ENCODE measurements at places on chromosomes 1 and 21.

GRCh38 chr21:39802217-39802616 lies 57.2 kb downstream of the IGSF5 start:
- DNase-seq: no peak

DNA sequence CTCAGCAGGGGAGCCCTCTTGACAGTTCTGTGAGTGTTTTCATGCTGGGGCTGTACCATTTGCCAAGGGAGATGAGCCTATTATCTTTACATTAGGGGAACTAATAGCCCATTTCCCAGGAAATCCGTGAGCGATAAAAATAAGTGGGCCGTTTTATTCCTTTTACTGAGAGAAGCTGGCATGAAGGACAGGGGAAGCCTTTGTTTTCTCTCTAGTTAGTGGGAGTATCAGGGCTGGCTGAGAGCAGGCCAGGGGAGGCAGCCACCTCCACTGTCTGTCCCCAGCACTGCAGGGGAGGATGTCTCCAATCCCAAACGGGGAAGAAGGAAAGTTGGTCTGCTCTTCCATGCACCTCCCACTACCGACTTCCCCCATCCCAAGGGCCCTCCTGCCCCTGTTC lies 2.5 kb downstream of the UBL4B start:
- no peak for DNase-seq

GRCh38 chr1:113780374-113781146 lies 21.3 kb upstream of the PHTF1 start:
- DNase-seq: no peak

DNA sequence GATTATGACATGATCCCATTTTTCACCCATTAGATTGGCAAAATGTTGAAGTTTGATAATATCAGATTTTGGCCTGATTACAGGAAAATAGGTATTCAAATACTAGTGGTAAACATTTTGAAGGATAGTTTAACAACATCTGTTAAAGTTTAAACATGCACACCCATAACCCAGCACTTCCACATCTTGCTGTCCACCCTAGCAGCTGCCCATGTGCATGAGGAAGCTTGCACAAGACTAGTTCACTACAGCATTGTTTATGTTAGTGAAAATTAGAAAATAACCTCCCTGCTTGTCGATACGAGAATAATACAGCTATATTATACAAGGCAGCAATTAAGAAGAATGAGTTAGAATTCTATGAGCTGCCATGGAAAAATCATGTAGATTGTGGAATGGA lies 127.6 kb downstream of the C1orf21 start:
- no peak for DNase-seq

DNA sequence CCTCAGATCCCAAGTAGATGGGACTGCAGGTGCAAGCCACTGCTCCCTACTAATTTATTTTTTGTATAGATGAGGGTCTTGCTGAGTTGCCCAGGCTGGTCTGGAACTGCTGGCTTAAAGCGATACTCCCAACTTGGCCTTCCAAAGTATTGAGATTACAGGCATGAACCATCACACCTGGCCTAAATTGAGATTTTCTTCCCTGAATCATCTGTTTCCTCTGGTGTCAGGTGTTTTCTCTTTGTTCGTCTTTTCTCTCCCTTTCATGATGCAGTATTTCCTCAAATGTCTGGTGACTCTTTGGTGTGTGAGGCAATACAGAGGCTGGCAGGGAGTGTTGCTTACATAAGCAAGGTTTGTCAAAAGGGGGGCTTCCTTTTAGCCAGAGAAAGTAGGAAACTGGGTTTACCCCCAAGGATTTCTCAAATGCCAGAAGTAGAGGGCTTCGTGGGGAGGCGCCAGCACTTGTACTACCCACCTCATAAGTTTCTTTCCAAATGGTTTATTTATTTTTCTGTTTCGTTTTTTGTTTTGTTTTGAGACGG lies 27.6 kb downstream of the CLDN14 start:
- DNase-seq: no peak

- no peak for DNase-seq
Observed at GRCh38 chr1:5877683-5878530, 114.3 kb downstream of the NPHP4 start.
